Activated T-cell treated with anti-CD3 and anti-CD28 coated beads, Interleukin-2, amount 50 U/mL, for 48 hours (primary cell): ENCODE measurements at places on chromosomes 6 and 20.
A peak's percentile ranks its signal among the peaks of the same experiment; 100 is the strongest.

GRCh38 chr20:42987376-42988114 is 202.2 kb downstream of the PTPRT start:
- no peak for DNase-seq

DNA sequence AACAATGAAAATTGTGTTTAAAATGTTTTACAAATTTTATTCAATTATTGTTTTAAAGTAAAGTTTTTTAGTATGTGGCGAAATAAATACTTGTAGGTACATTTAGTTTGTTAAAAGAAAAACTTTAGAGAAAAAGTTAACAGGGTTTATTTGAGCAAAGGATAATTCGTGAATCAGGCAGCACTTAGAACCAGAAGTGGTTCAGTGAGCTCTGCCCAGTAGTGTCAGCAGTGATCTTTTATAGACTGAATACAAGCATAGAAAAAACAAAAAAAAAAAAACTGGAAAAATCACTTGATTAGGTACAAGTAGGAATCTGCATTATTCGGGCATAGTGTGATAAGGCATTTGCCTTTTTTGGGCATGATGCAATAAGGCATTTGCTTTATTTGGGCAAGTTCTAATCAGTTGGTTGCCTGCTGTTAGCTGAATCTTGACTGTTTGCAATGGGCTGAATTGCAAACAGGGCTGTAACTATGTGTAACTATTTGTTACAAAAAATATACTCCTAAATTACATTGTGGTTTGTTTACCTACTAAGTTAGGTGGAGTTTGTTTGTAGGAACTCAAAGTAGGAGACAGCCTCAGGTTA is 122.9 kb upstream of the MMS22L start:
- no peak for DNase-seq

DNA sequence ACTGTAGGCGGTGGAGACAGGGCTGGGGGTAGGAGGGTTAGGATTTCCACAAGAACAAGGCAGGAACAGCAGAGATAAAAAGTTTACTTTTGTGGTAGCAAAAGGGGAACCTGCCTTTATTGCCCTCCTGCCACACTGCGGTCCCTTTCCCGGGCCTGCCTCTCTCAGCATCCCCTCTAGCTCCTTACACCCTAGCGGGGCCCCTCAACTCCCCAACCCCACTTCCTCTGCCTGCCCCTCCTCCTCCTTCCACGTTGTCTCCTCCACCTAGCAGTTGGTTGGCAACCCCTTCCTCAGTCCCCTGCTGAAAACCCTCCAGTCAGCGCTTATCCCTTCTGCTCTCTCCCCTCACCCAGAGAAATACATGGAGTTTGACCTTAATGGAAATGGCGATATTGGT is 714 bp downstream of the AIF1 start:
- DNase-seq: peak; percentile 58

GRCh38 chr20:61808447-61808846 is 257.2 kb downstream of the TAF4 start:
- no peak for DNase-seq

DNA sequence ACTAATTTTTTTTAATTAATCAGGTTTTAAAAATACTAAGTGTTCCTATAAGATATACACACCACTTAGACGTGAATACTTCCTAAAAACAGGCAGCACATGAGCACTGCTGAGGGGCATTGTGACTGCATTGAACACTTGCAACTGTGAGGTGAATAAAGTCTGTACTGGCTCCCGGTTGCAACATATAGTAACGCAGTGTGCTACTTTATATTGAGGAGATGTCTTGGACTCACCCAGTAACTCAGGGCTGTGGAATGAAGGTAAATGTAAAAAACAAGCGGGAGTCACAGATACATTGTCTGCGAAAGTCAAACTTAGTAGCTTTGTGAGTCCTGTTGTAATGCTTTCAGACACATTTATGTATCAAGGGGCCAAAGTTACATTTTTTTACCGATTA is 17.0 kb upstream of the HLA-A start:
- no peak for DNase-seq

GRCh38 chr6:133241086-133241900 is at the start of gene EYA4:
EYA4 (plus strand) TSS chr6:133241357; CDS start chr6:133274781, 33,424 bp downstream.
- DNase-seq: peak; percentile 21

GRCh38 chr6:19844689-19845088 is 7.5 kb downstream of the ID4 start:
- no peak for DNase-seq

GRCh38 chr20:1827510-1827973 is 67.7 kb upstream of the SIRPA start:
- DNase-seq: no peak

DNA sequence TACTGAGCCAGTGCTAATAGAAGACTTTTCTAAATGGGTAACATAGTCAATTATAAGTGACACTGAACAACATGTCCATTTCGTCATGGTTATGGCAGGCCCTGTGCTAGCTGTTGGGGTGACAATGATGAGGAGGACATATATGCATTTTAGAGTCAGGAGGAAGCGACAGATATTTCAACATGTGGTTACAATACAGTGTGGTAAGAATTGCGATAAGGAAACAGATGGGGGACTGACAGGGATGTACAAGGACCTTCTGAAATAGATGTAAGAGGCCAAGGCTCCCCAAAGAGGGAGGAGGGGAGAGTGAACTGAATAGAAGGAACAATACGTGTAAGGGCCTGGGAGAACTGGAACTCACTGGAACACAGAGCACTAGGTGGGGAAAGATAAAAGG is 11.7 kb downstream of the MMP24 start:
- DNase-seq: no peak

GRCh38 chr20:10946124-10946880 is 272.5 kb upstream of the JAG1 start:
- DNase-seq: no peak

DNA sequence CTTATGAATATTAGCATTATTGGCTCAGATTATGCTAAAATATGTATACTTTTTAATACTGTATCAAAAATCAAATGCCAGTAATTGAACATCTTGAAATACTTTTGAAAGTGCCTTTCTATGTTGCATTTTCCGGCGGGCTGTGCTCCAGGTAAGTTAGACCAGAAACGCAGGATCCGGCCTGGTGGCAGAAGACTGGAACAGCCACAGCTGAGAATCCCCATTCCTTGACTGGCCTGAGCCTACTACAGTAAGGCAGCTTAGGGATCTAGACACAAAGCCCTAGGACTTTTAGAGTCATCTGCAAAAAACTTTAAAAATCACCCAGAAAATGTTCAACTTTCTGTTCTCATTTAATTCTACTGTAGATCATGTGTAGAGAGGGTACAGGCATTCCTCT is 138.8 kb upstream of the C6orf118 start:
- DNase-seq: no peak

DNA sequence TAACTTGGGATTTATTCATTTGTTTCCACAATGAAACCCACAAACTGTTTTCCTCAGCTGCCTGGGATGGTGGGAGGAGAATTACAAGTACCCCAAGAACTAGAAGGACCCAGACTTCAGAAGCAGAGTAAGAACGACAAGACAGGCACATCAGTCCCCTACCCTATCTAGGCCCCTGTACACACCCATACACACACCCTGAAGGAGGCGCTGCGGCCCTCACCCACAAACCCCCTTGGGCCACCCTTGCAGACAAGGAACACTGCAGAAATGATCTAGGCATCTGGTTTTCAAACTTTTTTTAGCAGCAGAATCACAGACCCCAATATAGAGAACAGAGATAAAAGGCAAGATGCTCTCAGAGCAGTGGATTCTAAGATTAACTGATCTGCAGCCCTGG is 55.0 kb downstream of the TRERF1 start:
- peak; percentile 40 for DNase-seq

DNA sequence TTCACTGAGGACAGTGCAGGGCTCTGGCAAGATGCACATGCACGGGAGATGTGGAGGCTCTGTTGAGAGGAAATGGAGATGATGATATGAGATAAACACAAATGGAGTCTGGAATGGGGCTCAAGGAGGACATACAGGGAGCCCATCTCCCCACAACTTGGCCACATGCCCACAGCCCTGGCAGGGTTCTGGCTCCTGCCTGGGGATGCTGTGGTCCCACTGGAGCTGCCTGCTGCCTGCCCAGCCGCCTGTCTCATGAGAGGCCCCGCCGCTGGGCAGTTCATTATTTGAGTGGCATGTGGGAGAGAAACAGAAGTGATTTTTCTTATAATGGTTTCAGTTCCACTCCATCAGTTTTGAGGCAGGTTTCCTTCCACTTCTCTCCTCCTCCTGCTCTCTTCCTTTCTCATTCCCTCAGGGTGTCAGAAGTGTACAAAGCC is 133.6 kb upstream of the TRAF3IP2 start:
- DNase-seq: no peak

DNA sequence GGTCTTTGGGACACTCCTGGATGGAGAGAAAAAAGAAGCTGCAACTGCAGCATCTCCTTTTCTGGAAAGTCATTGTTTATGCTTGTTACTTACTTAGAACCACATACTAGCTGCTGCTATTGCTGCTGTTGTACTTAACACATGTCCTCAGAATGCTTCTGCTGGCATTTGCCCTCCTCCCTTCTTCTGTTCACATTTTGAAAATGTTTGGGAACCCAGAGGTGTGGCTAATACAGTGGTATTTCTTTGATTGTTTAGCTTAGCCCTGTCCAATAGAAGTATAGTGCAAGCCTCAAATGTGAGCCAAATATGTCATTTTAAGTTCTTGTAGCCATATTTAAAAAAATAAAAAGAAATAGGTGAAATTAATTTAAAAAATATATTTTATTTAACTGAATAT is 8.4 kb downstream of the DTD1 start:
- DNase-seq: no peak

DNA sequence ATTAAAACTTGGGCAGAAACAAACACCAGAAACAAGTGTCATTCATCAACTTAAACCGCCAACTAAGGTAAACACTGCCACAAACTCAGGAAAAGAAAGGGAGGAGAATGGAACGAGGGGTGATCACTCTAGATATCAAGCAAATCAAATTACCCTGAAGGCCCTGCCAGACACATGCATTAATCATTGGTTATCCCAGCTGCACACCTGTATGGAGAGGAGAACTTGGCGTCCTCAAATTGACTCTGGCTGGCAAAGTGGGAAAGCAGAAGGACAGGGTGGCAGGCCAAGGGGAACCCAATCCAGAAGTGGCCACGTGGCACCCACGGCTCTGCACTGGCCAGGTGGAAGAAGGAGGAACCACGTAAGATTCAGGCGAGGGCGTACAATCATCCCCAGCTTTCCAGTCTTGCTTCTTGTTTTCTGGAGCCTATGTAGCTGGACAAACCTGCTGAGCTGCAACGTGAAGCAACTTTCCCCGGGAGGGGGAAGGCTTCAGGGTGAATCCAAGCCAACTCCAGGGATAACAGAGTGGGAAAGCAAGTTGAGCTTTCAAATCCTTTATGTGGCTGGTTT is 156.2 kb upstream of the JARID2 start:
- DNase-seq: no peak

DNA sequence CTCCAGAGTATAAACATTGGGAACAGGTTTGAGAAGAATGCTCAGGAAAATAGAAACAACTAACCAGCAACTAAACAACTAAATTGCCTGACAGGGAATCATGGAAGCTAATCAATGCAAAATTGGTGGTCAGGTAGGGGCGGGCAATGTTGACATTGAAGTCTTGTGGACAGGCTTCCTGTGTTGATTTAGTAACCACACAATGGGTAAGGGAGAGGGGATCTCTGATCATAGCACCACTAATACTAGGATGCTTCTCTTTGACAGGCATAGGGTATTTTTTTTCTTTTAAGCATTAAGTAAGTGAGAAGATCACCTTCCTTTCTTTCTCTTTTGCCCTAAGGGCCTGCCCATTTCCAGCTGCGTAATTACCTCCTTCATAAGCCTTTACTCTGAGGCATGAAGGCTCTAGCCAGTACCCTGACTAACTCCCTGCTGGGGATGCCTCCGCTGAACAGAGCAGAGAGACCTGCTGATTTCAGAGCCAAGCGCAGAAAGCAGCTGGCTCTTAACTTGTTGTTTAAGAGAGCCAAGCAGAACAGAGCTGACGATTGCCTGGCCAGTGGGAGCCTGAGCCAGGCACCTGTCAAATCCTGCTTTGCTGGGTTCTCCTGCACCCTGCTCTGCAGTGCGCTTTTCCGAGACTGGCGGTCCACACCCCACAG is 118.7 kb downstream of the BMP2 start:
- no peak for DNase-seq

DNA sequence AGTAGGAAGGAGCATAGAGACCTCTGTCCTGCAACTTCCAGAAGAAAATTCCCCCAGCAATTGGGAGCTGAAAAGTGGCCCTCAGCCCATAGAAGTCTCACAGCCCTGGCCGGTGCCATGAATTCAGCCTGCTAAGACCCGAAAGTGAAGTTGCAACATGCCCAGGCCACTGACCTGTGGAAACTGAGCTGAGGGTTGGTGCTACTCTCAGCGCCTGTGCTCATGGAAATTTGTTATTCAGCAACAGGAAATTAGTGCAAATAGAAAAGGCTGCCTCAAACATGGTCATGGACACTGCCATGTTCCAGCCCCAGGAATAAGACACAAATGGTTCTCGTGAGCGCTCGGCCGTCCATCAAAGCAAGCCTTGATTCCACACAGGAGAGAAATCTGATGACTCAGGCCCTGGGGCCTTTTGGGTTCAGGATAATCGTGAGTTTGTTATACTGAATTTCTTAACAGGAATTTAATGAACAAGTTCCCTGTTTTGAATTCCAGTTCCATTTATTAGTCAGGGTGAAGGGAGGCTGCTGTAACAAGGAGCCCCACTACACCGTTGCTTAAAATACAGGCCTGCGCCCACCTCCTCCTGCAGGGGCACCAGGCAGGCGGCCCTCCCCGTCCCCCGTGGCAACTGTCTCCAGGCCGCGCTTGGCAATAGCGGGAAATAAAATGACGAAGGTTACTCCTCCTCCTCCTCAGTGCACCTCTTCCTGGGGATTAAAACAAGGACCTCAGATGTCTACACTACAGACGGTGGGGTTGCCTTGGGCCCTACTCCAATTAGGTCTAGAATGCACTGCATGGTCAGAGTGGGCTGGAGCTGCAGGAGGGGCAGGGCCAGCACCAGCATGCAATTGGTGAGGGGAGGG is 152.9 kb downstream of the ERMARD start:
- DNase-seq: no peak

GRCh38 chr6:157762636-157763035 is 60.4 kb upstream of the SNX9 start:
- DNase-seq: no peak

GRCh38 chr20:47544240-47544639 is 42.6 kb downstream of the NCOA3 start:
- DNase-seq: no peak

GRCh38 chr20:19789446-19789845 is 31.4 kb downstream of the RIN2 start:
- no peak for DNase-seq

- DNase-seq: no peak
Measured at GRCh38 chr6:112311950-112312547, 35.1 kb upstream of the RFPL4B start.

DNA sequence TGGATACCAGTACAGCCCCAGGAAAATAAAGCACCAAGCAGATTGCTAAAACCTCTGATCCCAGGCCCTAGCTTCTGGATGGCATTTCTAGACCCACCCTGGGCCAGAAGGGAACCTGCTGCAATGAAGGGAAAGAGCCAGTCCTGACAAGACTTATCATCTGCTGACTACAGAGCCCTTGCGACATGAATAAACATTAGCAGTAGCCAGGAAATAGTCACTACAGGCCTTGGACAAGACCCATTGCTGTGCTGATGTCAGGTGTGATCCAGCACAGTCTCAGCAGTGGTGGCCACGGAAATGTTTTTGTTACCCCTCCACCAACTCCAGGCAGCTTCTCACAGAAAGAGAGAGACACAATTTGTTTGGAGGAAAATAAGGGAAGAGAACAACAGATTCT is 399.3 kb downstream of the HAO1 start:
- no peak for DNase-seq
